ENCODE measurements at places on chromosomes 2 and 18.

- no peak for DNase-seq
Measured at GRCh38 chr18:6628187-6628586, 101.3 kb upstream of the ARHGAP28 start.

GRCh38 chr2:191329841-191330240, 84.6 kb downstream of the MYO1B start:
- DNase-seq = no peak

GRCh38 chr2:238459081-238459629, 32.4 kb downstream of the ASB1 start:
- no peak for DNase-seq

DNA sequence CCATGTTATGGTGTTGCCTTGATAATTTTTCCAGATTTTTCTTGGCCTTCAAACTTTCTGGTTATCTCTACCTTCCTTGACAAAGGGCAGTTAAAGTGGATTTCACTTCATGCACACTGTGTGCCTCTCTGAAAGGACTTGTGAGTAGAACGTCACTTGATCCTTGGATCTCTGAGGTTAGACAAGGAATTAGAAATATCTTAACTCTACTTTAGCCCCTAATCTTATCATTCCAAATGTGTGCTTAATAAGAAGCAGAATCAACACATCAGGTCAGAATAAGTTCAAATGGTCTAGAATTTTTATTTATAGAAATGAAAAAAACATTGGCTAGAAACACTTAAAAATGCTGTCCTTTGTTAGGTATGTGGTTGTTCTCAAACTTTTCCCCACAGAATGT, 205.7 kb downstream of the TPGS2 start:
- no peak for DNase-seq

DNA sequence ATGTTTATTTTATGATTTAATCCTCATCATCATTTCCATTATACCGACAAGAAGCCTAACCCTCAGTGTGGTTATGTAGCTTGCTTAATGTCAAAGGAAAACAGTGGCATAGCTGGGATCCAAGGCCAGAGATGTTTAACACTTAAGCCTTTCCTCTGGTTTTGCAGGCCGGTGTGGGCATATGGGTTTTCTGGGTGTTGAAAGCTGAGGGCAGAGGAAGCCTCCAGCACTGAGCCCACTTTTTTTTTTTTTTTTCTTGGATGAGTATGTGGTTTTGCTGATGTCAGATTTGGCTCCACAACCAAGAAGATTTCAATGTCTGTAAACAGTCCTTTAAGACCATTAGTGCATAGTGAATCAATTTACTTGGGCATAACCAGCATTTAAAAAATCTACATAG, 41.3 kb downstream of the LHCGR start:
- DNase-seq = no peak

- no peak for DNase-seq
Measured at GRCh38 chr2:45786836-45787357, 135.4 kb downstream of the PRKCE start.

GRCh38 chr2:110097506-110098220, 18.0 kb downstream of the MALL start:
- DNase-seq = no peak

DNA sequence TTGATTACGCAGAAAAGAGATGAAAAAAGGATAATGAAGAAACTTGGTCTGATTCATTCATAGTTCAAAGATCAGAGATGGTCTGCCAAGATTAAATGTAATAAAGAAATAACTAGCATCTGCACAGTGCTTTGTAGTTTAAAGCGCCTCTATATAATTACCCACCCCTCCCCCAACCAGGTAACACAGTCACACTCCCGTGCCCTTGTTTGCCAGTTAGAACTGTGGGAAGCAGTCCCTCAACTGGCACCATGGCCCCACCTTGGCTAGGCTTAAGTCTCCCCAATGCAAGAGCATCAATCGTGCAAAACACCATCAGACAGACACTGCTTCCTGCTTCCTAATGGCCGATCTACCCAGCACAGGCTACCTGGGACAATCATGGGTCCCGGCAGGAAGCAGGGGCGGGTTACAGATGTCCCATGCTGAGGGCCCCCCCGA, 11.6 kb downstream of the ADCY3 start:
- DNase-seq = no peak

GRCh38 chr2:17160594-17160993, 357.6 kb downstream of the RAD51AP2 start:
- DNase-seq = no peak

DNA sequence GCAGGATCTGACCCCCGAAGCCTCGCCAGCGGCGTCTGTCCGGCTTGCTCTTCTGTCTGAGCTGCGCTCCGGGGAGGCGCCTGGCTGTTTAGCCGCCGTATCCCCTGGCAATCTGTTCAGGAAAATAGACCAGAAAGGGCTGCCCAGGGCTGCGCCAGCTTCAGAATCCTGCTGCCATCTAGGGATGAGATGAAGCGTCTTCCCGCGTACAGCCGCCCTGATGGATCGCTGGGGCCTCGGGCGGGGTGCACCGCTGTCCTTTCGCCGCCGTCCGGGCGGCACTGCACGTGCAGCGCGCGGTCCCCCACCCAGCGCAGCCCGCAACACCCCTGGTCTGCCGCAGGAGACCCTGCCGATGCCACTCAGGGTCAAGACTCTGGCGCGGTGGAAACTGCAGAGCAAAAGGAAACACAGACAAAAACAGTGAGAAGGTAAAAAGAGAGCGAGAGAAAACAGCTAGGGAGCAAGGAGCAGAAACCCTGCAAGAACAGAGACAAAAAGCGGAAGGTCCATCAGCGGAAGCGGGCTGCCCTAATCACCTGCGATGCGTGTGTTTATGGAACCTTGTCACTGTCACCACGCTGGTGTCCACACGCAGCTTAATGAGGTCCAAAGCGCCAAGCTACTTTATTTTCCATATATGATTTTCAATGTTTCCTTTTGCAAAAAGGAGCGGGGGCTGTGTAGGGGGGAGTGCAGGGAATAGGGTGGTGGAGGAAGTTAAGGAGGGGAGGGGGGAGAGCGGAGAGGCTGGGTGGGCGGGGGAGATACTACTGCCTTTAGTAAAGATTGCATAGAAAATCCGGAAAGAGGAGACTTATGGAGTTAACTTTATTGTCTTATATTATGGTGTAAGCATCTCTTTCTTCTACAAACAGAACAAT, 2113.3 kb upstream of the PIK3C3 start:
- DNase-seq = peak; percentile 59

DNA sequence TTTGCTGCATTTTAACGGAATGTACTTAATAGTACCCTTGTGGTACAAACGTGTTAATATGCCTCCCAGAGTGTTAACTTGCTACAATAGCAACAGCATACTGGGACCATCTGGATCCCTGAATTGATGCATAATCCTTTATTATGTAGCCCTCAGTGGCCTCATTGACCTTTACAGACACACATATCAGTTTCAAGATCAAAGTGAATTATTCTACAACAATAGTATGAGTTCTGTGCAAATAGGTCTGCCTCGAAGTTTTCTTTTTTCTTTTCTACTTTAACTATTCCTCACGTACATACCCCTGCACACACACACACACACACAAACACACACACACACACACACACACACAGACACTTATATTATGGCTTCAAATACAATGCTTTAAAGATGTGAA, 1622.1 kb downstream of the LRP1B start:
- DNase-seq = no peak

DNA sequence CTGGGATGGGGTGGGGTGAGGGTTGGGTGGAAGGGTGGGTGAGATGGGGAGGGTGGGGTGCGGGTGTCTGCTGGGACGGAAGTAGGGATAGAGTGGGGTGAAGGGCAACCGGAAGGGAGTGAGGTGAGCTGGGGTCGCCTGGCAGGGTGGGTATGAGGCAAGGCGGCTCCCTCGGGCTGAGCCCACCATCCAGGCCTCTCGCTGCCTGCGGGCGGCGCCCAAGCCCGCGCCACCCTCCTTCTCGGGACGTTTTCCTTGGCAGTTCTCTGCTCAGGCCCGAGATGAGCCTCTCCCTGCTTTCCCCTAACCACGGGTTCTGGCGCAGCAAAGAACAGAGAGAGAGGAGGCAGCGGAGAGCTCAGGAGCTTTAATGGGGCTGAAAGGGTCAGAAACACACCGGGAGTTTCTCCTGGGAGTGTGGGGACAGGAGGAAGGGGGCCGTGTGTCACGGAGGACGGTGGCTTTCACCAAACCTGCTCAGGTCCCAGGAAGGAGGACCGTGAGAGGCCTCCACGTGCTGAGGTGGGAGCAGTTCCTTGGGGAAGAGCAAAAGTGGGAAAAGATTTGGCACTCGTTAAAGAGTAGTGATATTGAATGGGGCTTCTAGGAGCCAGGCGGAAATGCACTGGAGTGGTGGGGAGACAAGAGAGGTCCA, 4.1 kb downstream of the FEV start:
- no peak for DNase-seq

DNA sequence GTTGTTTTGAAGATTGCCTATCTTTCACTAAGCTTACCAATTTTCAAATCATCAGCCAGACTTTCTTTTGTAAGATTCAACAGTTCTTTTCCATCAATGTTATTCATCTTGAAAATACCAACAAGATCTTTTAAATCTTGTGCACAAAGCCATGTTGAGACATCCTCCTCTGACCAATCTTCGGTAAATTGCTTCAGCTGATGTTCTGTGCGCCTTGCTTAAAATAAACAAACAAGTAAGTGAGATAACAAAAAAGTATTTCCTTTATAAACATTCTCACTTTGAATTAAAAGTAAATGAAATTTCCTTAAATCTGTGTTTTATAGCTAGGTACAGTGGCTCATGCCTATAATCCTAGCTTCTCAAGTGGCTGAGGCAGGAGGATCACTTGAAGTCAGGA, 30.3 kb downstream of the WDSUB1 start:
- DNase-seq = no peak

DNA sequence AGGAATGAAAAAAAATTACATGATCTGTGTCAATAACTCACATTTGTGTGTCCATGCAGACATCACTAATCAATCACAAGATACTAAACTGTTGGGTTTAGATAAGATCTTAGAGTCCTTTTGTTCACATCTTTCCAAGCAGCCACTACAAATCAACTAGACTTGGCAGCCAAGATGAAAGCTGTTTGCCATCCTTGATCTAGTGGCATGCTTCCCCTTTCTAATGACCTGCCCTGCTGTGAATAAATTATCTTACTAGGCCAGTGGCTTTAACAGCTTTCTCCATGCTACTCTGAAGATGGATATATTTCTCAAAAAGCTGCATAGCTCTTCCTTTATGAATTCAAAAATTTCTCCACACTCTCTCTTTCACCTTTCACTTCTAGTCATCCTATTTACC, 1338.0 kb upstream of the ACVR2A start:
- no peak for DNase-seq

DNA sequence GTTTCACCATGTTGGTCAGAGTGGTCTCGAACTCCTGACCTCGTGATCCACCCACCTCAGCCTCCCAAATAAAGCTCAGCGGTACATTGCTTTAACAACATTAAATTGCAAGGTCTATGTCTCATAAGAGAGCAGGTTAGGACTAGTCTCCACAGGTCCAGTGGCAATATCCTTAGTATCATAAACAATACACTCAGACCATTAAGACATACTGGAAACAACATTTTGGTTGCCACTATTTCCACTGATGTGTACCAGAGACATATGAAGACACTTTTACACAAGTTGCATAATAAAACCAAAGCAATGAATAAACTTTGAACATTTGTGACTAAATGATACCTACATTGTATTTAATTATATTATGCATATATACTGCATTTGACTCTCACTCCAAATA, 1130.0 kb downstream of the TSN start:
- DNase-seq = no peak

DNA sequence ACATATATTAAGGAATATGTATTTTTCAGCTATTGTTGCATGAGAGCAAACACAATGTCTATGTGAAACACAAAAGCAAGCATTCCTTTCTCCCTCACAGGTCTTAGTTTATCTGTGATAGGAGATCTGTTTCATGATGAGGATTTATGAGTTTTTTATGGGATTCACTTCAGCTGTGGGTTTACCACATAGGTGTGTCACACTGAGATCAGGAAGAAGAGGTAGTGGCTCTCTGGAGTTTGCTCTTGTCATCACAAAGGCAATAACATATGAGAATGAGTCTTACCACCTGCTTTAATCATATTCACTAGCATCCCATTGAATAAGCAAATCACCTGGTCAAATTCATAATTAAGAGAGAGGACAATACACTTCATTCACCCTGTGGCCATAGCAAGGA, 960.3 kb upstream of the SLC39A10 start:
- DNase-seq = no peak

DNA sequence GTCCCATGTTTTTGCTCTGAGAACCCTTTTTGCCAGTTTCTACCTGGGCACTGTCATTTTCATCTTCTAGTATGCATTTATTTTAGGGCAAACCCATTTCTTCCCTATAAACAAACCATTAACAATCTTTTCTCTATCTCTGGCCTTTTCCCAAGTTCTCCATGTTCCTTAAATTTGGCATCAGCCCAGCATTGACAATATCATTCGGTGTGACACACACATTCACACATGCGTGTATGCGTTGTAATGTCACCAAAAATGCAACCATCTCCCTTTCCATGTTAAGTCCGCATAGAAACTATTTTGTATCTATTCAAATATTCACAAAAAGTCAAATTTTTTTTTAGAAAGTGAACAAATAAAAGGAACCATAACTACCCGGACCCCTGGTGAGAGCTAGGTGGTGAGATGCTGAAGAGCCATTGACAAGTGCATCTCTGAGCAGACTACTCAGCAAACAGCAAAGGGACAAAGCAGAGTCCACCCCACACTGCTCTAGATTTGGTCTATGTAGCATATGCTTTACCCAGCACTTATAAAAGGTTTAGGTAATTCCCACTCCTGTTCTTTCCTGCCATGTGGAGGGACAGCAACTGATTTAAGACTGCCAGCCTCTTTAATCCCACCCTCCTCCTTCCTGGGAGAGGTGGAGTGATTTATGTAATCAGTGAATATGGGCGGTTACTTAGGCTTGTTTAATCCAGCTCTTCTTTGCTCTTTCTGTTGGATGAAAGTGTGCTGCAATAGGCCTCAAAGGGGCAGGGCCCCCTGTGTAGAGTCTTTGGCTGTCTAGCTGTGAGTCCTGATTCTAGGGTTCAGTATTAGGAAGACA, 124.1 kb downstream of the METTL8 start:
- no peak for DNase-seq

Measured in RPMI7951 (cell line).